Activated B cell treated with CpG ODN at 0.5 μM for 24 hours (primary cell): ENCODE measurements at places on chromosomes 12 and 14.
A peak's percentile ranks its signal among the peaks of the same experiment; 100 is the strongest.

- no peak for DNase-seq
Observed at GRCh38 chr12:100801320-100801719, 6.7 kb downstream of the ANO4 start.

GRCh38 chr14:95486875-95487668, 29.4 kb downstream of the SYNE3 start:
- DNase-seq, result peak; percentile 35

- no peak for DNase-seq
Observed at GRCh38 chr12:4293299-4293965, 19.9 kb downstream of the CCND2 start.

DNA sequence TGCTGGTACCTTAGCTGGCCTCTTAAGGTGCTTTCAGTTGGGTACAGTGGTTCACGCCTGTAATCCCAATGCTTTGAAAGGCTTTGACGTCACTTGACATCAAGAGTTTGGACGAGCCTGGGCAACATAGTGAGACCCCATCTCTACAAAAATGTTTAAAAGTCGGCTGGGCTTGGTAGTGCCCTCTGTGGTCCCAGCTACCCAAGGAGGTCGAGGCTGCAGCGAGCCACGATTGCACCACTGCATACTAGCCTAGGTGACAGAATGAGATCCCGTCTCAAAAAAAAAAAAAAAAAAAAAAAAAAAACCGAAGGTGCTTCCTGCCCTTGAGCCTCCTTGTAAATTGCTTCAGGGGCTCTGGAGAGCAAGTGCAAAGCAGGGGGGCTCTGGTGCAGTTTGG, 50.0 kb downstream of the ACACB start:
- DNase-seq, result no peak

DNA sequence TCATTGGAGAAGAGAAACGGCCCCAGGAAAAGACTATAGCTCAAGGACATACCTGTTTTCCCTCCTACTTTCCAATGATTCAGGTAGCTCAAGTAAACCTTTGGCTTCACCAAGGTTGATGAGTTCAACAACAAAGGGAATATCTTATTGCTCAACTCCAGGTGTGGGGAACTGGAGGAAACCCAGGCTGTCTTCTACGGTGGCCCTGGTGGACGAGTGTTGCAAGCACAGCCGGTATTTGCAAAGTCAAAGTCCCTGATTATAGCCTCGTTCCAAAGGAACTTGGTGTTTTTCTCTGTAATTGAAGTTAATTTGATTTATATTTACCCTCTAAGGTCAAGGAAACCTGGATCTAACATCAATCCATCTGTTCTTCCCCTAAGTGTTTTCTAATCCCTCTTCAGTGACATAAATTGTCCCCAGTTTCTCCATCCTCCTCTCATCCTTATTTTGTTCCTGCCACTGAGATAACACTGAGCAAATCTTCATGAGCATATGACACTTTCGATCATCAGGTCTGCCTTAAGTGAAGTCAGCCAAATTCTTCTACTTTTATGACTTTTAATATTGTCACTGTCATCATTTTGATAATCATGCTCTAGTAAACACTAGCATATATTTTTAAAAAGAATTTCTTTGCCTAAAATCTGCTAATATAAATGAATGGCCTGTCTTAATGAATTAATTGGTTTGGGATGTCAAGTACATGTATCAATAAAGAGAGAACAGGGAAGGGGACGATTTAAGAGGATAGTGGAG, 174.6 kb upstream of the TBX3 start:
- no peak for DNase-seq

DNA sequence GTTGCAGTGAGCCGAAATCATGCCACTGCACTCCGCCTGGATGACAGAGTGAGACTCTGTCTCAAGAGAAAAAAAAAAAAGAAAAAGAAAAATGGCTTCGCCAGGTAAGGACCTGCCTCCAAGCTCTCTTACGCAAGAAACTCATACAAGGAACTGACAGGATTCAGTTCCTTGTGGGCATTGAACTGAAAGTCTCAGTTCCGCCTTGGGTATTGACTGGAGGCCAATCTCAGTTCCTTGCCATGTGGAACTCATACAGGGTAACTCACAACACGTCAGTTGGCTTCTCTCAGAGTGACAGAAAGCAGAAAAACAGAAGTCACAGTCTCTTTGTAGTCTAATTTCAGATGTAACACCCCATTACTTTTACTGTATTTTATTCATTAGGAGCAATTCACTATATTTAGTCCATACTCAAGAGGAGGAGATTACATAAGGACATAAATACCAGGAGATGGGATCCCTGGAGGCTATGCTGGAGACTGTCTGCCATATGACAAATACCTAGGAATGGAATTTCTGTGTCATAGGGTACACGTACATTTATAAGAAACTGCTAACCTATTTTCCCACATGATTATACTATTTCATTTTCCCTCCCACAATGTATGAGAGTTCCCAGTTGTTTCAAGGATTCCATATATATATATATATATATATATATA, 11.4 kb upstream of the NOPCHAP1 start:
- DNase-seq, result peak; percentile 35

DNA sequence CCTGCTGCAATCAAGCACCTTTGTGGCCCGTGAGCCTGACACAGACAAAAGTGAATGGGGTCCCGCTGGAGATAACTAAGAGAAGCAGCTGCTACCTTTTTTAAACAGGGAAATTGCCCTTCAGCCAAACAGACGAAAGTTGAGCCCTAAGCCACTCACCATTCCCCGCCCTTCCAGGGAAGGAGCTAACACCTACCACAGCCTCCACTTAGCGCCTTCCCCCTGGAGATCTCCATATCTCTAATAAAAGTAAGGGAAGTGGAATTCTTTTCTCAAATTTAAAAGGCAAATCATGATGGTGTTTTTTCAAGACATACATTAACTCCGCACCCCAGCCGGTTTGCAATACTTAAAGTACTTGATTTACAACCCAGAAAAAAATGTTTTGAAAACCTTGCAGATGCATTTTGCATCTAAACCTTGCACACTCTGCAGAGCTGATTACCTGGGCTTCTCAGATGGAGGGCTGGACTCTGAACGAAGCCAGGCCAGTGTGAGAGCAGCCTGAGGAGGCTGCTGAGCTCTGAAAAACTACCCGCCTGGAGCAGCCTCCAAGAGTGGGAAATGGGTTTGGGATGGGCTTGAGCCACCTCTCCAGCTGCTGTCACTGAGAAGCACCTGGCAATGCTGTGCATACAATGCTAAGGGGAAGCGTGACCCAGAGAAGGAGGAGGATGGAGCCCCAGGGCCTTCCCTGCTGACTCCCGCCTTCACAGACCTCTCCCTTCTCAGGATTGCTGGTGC, 10.0 kb downstream of the NUAK1 start:
- DNase-seq, result no peak

DNA sequence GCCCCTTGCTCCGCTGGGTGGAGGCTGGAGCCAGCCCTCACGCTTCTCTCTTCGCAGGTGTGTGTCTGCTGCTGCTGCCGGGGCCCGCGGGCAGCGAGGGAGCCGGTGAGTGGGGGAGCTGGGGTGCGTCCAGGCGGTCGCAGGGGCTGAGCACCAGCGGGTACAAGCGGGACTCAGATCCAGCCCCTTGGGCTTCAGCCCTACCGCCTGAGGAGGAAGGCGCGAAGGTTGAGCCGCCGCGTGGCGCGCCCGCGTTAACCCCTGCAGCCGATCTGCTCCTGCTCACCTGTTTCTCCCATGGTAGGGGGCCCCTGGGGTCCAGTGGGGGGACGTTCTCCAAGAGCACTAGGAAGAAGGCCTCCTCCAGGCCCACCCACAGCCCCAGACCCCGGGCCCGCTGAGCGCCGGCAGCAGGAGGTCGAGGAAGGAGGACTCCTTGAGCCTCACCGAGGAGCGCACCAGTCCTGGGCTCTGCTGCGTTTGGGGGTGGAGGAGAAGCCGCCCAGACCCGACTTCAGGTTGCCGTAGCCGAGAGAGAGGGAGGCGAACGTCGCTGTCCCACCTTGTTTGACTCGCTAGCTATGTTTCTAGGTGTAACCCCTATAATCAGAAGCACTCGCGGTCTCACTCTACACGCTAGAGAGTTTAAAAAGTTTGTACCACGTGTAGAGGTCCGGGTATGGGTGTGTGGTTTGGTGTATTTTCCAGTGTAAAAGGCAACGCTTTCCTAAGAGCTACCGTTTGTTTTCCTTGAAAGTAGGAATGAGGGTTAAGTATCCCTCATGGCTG, 834 bp downstream of the COCH start:
- DNase-seq, result peak; percentile 32

- no peak for DNase-seq
Observed at GRCh38 chr14:64992328-64992885, 5.7 kb downstream of the FNTB start.

DNA sequence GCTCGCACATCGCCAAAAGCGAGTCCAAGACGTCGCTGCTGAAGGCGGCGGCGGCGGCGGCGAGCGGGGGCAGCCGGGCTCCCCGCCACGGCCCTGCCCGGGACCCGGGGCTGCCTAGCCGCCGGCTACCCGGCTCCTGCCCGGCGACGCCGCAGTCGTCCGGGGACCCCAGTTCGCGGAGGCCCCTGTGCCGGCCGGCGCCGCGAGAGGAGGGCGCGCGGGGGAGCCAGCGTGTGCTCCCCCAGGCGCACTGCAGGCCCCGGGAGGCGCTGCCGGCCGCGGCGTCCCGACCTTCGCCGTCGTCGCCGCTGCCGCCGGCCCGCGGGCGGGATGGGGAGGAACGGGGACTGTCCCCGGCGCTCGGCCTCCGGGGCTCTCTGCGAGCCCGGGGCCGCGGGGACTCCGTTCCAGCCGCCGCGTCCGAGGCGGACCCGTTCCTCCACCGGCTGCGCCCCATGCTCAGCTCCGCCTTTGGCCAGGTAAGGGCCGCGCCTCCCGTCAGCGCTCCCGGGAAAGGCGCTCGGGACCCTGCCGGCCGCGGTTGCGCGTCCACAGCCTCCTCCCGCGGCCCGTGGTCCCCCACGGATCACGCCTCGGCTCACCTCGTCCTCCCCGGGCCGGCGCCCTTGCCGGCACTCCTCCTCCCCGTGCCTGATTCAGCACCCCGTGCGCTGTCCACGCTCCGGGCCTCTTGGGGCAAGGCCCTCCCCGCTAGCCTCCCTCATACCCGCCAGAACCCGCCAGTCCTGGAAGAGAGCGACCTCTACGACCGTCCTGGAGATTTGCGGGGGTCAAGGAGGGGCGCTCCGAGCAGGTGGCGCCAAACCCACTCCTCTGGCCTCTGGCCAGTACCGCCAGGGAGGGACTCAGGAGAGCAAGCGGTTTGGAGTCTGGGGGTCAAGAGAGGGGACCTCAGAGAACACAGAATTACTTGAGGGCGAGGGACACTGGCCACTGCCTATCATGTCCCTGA, 721 bp downstream of the CABP1 start:
- DNase-seq, result peak; percentile 52

DNA sequence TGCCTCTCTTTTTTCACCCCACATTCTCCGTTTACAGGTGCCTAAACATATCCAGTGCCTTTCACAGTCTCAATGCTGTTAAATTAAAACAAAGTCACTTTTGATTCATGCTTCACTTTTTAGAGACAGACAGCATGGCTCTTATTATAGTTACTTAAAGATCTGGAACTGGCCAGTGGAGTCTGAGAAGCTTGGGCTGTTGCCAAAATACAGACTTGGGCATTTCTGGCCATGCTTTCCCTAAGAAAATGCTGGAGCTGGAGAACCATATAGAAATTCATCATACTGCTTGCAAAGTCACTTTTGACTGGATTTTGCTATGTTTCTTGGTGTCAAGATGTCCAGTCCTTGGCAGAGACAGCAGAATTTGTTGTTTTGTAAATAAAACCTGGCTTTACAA, 12.2 kb upstream of the GPR68 start:
- DNase-seq, result no peak

DNA sequence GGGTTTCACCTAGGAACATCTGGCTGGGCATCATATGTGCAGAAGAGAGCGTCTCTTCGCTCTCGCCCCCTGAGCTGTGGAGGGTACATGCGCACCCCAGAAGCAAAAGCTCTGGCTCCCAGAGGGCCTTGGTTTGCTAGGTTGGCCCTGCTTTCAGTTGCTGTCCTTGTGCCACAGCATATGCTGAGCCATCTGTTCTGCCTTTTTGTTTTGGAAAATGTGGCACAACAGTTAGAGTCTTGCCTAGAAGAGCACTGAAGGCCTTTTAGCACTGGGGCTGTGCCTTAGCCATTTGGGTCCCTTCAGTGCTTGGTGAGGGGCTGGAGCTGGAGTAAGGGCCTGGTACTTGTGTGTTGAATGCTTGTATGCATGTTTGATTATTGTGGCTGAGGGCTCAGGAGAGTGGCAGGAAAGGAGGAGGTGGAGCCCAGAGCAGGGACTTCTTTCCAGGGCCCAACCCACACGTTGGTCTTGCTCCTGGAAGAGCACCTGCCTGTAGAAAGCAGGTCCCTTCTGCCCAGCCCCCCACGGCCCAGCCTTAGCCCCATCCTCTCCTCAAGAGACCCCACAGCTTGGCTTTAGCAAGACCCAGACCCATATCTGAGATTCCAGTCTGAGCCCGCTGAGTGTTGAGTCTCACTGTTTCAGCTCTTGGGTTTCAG, 113.7 kb downstream of the SLC25A47 start:
- DNase-seq, result no peak

- DNase-seq, result no peak
Observed at GRCh38 chr14:90755661-90756304, 60.4 kb downstream of the TTC7B start.

DNA sequence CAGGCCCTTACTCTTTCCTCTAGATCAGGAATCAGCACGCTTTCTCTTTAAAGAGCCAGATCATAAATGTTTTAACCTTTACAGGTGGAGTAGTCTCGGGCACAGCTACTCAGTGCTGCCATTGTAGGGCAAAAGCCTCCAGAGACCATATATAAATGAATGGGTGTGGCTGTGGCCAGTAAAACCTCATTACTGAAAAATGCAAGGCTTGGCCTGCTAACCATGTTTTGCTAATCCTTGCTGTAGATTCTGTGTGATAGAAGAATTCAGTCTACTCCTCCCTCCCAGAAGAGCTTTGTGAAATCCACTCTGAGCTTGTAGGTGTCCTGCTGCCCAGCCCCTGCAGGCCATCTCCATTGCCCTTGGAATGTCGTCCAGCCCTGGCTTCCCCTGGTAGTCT, 58.1 kb downstream of the HSP90AA1 start:
- no peak for DNase-seq
